ENCODE measurements at places on chromosomes 7 and 10.

GRCh38 chr10:6581778-6582228 is 1.7 kb upstream of the PRKCQ start:
- no peak for DNase-seq

GRCh38 chr10:62506371-62506770 is 132.2 kb downstream of the ZNF365 start:
- peak; percentile 60 for DNase-seq

DNA sequence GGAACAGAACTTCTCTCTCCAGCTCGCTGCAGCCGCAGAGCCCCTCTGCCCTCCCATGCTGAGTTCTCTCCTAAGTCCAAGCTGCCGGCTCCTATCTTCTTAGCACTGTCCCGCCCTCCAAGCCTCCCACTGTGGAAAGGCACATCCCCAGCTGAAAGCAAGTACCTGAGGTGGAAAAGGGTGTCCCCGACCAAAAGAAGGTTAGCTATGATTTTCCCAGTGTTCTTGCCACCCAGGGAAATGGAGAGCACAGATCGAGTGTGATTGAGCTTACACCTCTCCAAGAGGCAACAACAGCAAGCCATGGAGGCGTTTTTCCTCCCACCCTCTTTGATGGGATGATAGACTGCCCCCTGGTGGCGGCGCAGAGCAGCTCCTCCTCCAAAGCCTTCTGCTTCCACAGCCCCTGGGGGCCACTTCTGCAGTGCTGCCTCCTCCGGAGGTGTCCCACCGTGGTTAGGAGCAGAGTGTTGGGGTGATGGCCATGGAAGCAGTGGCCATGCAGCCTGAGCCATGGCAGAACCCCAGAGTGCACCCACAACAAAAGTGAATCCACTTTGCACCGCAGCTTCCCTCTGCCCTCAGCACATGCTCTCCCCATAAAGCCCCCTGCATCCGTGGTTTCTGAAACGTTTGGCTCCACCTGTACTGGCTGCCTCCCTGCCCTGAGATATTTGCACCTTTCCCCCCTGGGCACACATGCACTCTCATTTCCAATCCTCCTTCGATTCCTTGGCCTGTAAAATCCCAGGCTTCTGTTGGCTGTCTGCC is 143.1 kb upstream of the STK17A start:
- peak; percentile 71 for DNase-seq

DNA sequence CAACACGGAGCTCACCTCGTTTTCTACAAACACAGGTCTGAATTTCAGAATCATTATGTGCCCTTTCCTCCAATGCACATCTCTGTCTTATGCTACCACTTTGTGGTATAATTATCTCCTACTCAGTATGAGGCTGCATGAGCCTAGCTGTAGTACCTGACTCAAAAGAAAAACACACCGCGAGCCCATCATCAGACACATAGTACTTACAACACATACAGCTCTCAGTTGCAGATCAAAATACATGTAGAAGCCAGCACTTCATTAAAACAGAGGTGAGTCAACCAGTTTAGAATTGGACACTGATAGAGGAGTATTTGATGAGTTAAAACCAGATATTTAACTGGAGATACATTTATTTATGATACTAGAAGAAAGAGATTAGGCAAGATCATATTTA is 1.4 kb upstream of the RTKN2 start:
- DNase-seq = peak; percentile 12

Data from OCI-LY7 (cell line).